Anterior cingulate cortex (tissue), 58 donors: ENCODE measurements at places on chromosomes 12 and 14.

GRCh38 chr12:5511644-5512600 lies 80.0 kb downstream of the NTF3 start:
- no peak for DNase-seq

DNA sequence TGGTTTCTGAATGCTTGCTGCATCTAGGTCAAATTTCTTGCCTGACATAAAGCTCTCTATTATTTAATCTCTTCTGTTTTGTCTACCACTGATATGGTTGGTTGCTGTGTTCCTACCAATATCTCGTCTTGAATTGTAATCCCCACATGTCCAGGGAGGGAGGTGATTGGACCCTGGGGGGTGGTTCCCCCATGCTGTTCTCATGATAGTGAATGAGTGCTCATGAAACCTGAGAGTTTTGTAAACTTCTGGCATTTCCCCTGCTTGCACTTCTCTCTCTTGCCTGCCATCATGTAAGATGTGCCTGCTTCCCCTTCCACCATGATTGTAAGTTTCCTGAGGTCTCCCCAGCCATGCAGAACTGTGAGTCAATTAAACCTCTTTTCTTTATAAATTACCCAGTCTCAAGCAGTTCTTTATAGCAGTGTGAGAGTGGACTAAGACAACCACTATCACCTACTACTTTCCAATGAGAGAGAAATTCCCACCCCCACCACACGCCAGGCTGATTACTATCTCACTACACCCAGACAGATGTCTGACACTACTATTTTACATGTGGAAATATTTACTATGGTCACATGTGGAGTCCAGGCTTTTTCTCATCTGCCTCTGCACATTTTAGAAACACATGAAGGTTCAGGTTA lies 69.2 kb upstream of the ATP2B1 start:
- no peak for DNase-seq

- DNase-seq = no peak
Measured at GRCh38 chr14:61438497-61438859, 117.1 kb downstream of the PRKCH start.

GRCh38 chr12:2429032-2429431 lies 365.7 kb upstream of the FKBP4 start:
- no peak for DNase-seq
